A549 treated with RU486 at 1 μM for 4 hours (cell line): ENCODE measurements at places on chromosomes 13 and 19. TPM values are rescaled to one million over a fixed set of nuclear protein-coding genes. Genes with fewer than 3 reads are reported as not detected.

MEIOSIN gene
- total RNA-seq: 0.06 to 0.10 TPM (median 0.08 TPM) in 3 of 5 replicates, not detected in the others

ZNF677 gene
- not detected in 5 replicates for total RNA-seq

GPC5 gene
- not detected in 5 replicates for total RNA-seq

NOVA2 gene
- 0.08 to 0.19 TPM (median 0.11 TPM) in 5 replicates for total RNA-seq

ZNF90 gene
- total RNA-seq: not detected in 5 replicates

ZNF799 gene
- total RNA-seq: 1.2 to 2.2 TPM (median 1.5 TPM) in 5 replicates

CACNG6 gene
- 10.5 to 14.4 TPM (median 12.1 TPM) in 5 replicates for total RNA-seq

ZNF579 gene
- 17.5 to 33.5 TPM (median 31.6 TPM) in 5 replicates for total RNA-seq
